HEK293T (cell line): ENCODE measurements at places on chromosomes 7 and 10.

GRCh38 chr7:95993380-95993779, 221.0 kb downstream of the DYNC1I1 start:
- DNase-seq: no peak

DNA sequence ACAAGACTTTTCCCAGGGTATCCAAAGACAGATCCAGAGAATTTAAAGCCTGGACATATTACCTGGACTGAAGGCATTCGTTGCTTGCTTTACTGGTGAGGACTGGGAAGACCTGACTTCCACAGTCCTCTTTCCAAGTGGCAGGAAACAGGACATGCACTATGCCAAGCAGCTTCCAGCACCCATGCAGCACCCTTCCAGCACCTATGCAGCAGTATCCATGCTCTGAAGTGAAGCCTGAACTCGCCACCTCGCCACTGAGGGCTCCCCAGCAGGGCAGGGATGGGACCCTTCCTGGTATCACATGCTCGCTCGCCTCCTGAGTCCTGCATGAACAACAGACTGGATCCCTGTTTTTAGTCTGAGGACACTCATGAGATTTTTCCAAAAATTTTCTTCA, 189.9 kb upstream of the KLF14 start:
- no peak for DNase-seq

DNA sequence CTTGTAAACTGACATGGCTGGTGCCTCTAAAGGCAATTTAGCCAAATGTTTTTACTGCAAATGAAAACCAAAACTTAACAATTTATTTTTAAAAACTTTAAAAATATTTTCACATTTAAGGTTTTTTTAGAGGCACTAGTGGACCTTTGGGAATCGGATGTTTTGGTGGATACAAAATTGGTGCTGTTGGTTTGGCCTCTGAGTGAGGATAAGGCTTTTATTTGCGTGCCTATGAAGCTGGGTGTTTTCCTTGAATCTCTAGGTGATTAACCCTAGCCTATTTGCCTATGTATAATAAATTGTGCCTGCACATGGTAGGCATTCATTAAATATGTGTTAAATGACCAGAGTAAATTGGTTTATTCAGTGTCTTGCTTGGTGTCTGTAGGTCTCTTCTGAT, 2.9 kb upstream of the SGCE start:
- DNase-seq: no peak

DNA sequence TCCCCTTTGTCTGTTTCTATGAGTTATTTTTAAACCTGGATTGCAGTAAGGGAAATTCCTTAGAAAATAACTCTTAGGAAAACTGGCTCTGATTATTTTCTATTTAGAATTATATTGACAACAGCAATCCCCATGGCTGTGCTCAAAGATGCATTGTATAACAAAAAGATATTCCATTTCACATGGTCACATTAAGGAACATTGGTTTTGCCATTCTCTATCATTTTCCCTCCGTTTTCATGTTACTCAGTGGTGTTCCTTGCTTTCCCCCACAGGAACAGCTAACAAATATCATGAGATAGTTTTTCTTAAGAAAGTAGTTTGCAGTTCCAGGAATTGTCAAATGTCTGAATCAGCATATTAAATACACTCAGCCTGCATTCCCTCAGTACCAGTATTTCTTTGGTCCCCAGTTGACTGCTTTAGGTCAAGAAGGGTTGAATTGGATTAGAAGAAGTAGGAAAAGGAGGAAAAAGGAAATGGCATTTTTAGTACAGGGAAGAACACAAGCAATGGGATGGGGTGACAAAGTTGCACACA, 436.7 kb downstream of the TNS3 start:
- DNase-seq: no peak

DNA sequence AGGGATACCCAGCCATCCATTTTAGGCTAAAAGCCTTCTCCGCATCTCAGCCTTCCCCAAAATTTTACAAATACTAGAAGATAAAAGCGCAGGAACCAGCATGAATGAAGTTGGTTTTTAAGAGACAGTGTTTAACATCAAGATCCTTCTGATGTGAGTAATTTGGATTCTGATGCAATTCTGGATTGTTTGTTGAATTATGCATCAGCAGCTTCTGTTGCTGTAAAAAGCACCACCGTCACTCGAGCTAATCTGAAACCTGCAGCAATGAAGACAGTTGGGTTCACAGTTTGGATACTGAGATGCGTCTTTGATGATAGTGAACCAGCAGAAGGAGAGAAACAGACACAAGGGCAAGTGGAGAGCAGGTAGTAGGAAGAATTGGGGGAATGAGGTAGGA, 179.2 kb downstream of the PLXNA4 start:
- DNase-seq: no peak

DNA sequence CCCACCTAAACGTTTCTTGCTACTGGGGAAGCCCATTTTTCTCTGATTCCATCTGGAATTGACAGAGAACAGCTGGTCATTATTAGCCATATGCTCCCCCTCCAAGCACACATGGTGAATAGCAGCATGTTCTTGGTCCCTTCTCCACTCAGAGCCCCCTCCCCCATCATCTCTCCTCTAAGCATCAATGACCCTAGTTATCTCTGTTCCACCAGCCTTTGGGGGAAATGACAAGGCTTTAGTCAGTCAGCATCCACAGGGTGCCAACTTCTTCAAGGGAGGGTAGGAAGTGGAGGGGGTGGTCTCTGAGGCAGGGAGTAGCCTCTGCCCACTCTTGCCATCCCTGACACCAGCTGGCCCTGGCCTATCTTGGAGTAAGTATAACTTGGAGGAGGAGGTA, 163.1 kb downstream of the UBE2H start:
- no peak for DNase-seq

DNA sequence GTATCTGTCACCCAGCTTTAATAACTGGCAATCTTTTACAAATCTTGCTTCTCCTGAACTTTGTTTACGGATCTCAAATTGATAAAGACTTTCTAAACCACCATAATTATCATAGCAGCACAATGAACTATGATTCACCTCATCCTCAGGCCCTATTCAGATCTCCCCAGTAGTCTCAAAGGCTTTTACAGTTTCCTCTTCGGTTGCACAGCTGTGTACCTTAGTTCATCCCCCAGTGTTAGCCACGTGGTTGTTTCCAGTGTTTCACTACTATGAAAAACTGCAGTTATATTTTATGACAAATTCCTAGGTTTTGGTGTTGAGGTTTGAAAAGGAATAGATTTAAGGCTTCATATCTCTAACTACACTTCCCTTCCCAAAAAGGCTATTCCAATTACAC, 24.9 kb downstream of the PAXIP1 start:
- DNase-seq: no peak

DNA sequence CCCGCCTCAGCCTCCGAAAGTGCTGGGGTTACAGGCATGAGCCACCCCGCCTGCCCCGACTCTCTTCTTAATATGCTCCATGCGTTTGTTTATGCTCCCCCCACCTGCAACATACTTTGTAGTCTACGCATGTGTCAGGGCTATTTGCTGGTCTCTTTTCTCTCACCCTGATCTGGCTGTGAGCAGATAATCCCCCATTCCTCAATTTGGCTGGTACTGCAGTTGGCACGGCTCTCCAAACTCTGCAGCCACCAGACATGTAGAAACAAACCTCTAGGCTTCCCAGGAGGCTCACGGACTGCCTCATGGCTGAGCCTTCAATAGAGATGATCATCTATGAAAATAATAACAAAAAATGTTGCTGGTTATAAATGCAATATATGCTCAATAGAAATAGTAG, 540.3 kb upstream of the GALNT17 start:
- DNase-seq: no peak

GRCh38 chr10:68721673-68722335, 765 bp downstream of the CCAR1 start:
- DNase-seq: no peak

GRCh38 chr7:44431091-44431608, 59.3 kb downstream of the NUDCD3 start:
- DNase-seq: peak; percentile 26

GRCh38 chr7:84924353-84924752, 262.5 kb downstream of the SEMA3D start:
- no peak for DNase-seq

DNA sequence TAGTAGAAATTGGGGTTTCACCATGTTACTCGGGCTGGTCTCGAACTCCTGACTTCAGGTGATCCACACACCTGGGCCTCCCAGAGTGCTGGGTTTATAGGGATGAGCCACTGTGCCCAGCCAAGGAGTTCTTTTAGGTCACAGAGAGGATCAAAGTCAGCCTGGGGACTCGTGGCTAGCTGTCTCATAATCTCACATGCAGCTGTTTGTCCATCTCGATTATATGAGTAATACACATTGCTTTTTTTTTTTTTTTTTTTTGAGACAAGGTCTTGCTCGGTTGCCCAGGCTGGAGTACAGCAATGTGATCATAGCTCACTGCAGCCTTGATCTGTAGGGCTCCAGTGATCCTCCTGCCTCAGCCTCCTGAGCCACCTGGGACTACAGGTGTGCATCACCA, 2.2 kb downstream of the IFT22 start:
- no peak for DNase-seq

DNA sequence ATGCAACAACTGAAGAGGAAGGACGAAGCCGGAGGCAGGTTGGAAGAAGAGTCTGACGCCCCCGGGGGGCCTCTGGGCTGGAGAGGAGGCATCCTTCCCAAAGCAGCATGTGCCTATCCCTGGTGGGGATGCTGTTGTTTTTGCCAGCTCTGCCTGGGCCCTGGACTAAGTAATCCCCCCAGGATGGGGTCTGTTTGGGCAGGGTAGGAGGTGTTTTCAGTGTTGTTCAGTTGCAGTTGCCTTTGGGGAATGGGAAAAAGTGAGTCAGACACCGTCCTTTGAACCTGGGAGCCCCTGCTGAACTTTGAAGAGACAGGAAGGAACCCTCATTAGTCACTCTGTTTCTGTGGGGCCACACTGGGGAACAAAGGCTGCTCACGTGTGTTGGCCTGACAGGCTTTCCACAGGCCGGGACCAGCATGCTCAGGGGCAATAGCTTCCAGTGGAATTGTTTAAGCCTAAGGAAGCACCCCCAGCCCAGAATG, 35.2 kb upstream of the GDF10 start:
- no peak for DNase-seq

DNA sequence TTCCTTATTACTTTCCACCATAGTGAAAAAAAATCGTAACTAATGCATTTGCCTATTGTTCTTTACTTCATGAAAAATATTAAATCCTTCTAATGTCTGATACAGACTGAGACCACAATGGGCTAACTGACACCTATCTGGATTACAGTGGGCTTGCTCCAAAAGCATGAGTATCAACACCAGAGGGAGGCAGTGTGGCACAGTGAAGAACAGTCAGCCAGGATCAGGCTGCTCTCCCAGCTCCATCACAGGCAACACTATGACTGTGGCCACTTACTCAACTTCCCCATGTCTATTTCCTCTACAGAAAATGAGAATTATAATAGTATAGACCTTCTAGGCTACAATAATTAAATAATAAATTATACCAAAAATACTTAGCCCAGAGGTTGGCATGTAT, 97.2 kb downstream of the SLC25A13 start:
- DNase-seq: peak; percentile 30

DNA sequence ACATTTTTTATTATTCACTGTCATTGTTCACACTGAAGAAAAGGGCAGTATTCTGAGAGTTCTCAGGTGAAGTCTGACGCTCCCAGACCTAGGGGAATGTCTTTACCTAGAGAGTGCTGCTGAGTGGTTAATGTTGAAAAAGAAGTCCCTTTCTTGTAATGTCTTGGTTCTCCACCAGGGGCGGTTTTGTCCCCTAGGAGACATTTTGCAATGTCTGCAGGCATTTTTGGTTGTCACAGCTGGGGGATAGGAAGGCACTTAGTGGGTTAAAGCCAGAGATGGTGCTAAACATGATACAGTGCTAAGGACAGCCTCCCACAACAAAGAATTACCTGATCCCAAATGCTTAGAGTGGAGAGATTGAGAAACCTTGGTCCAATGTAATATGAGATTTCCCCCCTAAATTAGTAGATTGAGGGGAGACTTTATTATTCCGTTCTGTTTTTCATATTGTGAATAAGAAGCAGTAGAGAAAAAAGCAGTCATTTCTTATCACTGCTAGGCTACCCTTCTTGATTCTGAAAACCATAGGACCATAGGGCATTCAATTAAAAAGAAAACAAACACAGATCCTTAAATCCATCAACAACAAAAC, 13.1 kb downstream of the UMAD1 start:
- peak; percentile 44 for DNase-seq

DNA sequence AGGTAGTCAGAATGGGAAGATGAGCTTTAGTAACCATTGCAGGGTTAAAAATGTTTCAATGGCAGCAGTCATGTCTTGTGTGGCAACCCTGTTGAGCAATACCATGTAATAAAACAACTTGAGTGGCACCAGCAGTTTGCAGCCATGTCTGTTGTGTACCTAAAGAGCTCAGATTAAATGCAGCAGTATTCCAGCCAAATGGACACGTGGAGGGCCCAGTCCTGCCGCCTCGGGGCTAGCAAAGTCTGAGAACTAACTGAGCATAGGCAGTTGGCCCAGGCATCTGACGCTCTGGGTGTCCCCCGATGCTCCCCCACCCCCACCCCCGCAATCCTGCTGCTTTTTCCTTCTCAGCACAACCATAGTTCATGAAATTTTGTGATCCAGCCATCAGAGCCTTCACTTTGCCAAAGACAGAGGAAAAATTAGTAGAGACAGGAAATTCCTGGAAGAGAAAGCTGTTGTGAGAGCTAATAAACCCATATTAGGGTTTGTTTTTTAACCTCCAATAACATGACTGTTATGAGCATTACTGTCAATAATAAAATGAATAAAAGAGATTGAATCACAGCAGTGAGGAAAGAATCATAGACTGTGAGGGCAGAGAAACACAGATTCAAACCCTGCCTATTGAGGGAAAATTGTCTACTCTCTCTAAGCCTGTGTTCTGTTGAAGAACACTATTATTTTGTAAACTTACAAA, 220.6 kb upstream of the RHOBTB1 start:
- DNase-seq: no peak

GRCh38 chr10:69374242-69374641, 42.5 kb downstream of the TACR2 start:
- no peak for DNase-seq

DNA sequence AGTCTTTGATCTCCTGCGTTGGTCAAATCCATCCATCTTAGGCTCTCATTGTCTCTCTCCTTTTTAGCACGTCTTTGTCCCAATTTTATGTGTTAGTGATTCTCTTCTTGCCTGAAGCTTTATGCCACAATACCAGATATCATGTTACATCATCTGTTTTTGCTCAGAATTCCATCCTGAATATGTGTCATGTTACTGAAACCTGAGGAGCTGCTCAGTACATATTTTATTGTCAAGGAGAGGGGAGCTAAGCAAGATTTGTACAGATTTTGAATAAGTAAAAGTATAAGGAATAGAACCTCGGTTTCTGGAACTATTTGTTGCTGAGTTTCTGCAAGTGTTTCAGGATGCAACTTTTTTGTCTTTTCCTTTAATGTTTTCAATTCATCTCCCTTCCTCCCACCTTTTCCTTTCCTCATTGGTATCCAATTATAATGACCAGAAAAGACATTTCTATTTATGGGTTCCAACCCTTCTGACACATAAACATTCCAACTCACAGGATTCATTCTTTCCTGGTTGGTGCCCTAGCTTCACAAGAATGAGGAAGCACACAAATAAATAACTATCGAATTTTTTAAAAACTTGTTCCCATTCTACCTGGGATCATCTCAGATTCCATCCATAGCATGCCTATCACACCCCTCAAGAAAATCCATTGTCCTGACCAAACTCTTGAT, 291.8 kb downstream of the CRPPA start:
- DNase-seq: peak; percentile 7
